ENCODE measurements at places on chromosomes 12 and 14. TPM values are rescaled to one million over a fixed set of nuclear protein-coding genes. Genes with fewer than 3 reads are reported as not detected.

GRCh38 chr12:54383041-54383609 lies 1.4 kb downstream of the ZNF385A start:
- DNase-seq = no peak

DNA sequence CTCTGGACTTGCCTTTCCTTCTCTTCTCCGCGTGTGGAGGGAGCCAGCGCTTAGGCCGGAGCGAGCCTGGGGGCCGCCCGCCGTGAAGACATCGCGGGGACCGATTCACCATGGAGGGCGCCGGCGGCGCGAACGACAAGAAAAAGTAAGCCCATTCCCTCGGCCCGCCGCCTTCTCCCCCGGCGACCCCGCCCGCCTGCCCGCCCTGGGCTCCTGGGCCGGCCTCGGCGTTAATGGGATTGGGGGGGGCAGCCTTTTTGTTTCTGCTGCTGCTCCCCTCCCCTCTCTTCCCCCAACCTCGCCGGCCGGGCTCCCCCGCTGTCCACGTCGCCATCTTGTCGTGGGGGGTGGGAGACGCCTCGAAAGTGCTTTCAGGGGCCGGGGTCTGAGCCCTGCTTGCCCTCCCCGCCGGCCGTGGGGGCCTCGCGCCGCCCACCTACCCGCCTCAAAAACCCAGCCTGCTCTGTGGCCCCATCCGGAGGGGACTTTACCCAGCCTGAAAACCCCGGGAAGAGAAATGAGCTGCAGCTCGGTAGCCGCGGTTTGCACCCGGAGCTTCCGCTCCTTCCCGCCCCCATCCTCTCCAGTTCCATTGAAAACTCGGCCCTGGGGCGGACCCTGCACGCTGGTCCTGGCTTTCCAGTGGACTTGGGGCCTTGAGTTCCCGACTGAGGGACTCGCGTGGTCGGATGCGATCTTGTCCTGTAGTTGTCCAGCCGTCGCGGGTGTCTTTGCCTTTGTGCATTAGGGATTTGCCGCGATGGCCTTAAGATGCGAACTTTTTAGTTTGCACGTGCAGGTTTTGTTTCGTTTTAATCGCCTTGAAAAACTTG lies 598 bp downstream of the HIF1A start:
- peak; percentile 36 for DNase-seq

DNA sequence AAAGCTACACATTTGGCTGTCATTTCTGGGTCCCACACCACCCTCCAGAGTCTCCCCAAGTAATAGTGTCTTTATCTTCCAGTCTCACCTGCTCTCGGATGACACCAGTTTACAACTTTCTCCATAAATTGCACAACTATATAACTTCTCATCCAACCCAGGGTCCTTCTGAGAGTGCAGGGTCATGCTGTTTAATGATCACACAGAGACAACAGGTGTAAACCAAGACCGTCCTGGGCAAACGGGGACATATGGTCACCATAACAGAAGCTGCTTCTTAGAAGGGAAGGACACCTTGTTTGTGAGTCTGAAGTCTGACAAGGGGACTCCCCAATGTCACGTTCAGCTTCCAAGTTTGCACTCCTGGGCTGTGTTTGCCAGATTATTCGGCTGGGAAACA lies 74.3 kb downstream of the MAP1LC3B2 start:
- DNase-seq = no peak

DNA sequence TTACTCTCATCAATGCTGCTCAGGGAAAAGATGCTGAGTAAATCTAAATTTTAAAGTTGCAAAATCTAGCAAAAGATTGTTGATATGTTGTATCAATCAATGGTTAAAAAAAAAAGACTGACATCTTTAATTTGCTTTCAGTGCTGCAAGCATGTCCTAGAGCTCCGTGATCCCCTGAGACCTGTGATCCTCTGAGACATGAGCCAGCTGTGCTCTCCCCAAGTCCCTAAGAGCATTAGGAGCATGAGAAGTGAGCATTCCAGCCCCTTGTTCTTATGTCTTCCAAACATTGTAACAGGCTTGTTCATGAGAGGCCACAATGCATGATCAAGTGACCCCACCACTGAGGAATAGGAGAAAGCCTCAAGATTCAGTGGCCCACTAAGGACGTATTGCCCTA lies 116.6 kb downstream of the DAD1 start:
- no peak for DNase-seq

DNA sequence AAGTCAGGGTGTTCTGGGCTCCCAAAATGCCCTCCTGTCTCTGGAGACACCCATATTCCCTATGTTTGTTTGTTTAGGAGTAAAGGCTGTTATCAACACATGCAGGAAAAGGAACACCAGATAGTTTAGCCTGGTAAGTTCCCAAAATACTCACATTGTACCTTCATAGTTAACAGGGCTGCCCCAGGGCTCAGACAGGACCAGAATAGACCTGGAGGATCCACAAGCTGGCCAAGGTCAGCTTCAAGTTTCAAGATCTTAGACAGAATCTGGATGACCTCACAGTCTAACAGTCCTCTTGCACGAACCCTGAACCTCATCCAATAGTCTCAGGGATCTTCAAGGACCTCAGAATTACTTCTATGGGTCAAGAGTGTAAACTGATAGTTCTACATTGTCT lies 18.1 kb upstream of the HSP90B1 start:
- no peak for DNase-seq

GRCh38 chr12:39441189-39441962 lies 1.5 kb downstream of the KIF21A start:
- DNase-seq = no peak

DNA sequence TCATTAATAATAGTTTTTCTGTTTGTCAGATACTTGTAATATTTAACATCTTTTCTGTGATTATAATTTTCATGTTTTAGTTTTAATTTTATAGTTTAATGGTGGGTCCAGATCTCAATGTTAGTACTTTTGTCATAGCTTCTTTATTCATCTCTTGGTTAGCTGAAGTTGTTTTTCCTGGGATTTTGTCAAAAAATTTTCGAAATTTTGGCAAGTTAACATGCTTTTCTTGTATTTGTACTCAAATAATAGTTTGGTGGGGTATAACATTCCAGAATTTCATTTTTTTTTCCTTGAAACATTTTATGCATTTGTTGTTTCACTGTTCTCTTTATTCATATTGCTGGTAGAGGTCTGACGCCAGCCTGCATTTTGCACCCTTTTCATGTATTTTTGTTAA lies 45.5 kb downstream of the KTN1 start:
- no peak for DNase-seq

DNA sequence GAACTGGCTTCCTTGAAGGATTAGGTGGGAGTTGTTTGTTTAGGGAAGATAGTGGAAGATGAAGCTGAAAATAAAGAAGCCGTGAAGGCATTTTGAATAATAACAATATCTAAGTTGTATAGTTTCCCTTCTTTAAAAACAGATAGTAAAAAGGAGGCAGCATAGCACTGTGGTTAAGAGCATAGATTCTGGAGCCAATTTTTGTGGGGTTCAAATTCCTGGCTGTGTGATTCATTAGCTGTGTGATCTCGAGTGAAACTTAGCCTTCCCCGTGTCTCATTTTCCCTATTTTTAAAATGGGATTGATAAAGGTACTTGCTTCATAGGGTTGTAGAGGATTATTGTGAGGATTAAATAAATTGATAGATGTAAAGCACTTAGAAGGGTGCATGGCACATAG lies 104.5 kb downstream of the MYRFL start:
- DNase-seq = no peak

DNA sequence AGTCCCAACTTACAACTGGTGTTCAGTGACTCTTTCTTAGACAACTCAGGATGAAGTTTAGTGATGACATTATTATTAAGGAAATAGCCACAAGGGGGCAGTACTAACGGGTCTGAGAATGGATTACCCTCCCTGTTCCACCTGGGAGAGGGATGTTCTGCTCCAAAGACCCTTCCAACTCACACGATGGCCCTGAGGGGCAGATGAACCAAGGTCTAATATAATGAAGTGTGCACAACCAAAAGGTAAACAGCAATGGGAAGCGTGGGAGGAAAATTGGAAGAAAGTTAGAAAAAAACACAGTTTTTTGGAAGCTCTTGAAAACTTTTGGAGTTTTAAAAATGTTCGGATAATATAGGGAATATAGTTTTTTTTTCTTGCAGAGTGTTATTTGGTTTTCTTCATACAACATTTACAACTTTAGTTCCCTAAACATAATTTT lies 24.0 kb downstream of the FGF6 start:
- DNase-seq = no peak

Gene CCDC197
- total RNA-seq = not detected

Measured in skin of body (tissue), 3 donors.